Natural killer cell treated with Interleukin-12 subunit alpha and Interleukin-12 subunit beta and Interleukin-15 and Interleukin-18, amount 100 ng/mL, for 72 hours (primary cell): ENCODE measurements at places on chromosomes 6 and 20. TPM values are rescaled to one million over a fixed set of nuclear protein-coding genes. Genes with fewer than 3 reads are reported as not detected.

The LY6G5C gene
- 8.8 TPM for total RNA-seq

DNA sequence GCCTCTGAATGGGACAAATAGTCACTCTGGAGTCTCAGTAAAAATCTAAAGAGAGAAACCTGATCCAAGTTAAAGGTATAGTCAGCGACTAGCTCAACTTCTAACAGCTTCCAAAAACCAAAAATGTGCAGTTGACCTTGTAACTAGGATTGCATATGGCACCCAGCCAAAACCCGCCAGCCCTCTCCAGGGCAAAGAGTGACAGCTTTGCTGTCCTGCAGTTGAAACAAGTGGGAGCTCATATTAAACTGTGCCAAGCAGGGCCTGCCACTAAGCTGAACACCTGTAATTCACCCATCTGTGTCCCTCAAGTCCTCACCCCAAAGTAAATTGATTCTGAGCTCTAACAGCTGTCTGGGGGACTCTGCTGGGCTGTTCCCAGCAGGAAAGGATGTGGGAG, 695.3 kb downstream of the MAFB start:
- DNase-seq, result no peak

DNA sequence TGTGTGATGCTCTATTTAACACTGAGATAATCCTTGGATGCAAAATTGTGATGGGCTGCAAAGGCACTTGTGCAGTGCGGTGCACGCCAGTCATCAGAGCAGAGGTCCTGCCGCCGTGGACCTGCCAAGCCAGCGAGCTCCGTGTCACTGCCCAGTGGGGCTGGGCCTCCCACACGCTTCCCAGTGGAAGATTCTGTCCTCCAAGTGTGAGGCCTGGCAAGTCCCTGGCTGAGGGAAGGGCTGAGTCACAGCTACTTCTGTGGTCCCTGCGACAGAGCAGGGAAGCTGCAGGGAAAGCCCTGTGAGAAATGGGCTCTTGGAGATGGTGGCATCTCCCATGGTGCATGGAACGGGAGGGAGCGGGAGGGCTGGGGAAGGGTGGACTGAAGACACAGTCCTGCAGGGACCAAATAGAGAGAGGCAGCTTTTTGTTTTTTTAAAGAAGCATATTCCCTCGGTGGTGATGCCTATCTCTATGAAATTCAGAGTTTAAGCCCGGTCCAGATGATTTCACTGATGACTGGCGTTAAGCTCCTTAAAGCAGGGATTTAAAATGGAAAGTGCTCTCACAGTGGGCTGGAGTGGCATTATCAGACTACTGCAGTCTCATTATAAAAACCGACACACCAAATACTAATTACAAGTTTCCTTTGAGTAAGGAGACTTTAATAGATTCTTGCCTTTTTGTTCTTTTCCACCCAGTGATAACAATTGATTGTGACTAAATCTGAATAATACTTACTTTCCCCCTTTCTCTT, 413.7 kb downstream of the QKI start:
- DNase-seq, result no peak

DNA sequence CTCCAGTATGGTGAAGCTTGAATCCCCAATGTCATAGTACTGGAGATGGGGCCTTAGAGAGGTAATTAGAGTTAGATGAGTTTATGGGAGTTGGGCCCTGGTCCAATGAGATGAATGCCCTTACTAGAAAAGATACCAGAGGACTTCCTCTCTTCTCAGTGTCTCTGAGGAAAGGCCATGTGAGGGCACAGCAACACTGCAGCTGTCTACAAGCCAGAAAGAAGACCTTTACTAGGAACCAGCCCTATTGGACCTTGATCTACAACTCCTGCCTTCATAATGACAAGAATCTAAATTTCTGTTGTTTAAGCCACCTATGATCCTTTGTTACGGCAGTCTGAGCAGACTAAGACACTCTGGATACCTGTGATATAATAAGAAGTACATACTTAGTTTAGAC, 31.4 kb upstream of the AKAP7 start:
- DNase-seq, result no peak

- DNase-seq, result no peak
These were observed 174.1 kb downstream of the PKHD1 start for GRCh38 chr6:51913265-51913664.

DNA sequence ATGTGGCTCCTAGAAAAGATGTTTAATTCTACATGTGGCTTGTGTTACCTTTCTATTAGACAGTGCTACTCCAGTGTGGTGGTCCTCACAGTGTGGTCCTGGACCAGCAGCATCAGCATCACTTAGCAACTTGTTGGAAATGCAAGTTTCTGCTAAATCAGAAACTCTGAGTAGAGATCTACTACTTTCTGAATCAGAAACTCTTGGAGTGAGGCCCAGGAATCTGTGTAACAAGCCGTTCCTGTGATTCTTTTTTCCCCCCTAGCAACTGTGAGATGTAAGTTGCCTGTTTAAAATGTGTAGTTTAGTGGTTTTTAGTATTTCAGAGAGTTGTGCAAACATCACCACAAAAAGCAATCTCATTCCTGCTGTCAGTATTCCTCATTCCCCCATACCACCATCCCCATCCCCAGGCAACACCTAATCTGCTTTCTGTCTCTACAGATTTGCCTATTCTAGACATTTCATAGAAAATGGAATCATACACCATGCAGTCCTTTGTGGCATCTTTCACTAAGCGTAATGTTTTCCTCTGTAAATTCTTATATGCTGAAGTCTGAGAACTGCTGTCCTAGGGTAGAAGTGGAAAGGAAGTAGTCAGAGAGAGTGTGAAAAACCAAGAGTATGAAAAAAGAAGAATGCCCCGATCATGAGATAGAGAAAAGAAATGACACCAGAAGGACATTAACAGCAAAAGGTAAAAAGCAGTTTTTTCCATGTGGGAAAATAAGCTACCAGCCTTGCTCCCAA, 18.9 kb upstream of the BTBD9 start:
- DNase-seq, result no peak

The NNAT gene
- 0.71 TPM for total RNA-seq

DNA sequence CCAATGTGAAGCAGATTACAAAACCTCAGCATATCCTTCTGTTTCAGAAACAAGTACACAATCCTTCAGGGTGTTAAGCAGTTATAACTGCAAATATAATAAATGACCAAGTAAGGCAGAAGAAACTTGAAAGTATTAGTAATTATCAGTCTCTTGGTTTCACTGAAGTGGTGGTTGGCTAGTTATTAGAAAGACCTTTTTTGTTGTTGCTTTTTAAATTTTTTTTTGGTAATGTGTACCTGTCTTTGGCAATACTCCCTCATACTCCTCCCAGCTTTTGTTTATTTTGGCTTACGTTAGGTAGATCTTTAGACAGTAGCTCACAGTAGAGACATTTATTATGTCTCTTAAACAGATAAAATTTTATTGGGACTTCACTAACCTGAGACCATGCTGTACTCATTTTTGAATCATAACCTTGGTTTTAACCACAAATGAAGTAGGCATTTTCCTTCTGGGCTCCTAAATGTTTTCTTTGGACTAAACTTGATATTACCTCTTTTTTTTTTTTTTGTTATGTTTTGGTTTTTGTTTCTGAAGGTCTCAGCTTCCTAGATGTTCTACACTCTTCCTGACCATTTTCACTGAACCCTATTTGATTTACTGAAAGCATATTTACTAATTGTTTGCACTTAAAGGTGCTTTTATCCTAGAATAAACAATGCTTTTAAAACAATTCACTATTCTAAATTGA, 6.4 kb downstream of the CD2AP start:
- DNase-seq, result no peak

The GPX5 gene
- not detected for total RNA-seq

DNA sequence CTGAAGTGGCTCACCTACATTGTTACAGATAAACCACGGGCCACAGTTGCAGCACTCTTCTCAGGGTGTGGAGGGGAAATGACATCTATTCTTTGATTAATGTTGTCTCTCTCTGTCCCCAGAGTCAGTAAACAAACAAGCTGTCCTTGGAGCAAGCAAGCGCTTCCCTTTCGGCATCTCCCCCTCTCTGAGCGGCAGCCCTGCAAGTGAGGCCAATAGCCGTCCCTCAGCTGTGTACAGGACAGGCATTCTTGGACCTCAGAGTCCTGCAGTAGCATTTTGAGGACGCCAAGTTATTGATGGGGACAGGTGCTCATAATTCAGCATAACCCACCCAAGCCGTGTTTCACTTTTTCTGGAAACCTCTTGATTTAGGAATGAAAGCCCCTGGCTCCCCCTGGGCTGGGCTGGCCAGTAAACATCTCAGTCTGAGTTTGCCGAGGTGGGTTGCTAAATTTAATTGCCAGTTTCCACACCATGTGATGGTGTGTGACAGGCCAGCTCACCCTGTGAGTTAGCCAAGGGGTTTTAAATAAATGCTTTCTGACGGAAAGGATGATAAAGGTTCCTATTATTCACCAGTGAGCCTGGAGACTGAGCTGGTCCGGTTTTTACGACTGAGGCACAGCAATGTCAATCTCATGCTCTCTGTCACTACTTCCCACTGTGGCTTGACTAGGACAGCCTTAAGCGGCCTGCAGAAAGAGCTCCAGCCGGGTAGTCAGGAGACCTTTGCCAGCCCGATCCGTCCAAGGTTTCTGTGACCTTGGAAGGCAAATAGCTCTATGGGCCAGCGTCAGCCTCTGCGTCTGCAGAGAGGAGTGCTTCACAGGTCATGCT, 214.8 kb upstream of the RREB1 start:
- DNase-seq, result no peak

GRCh38 chr6:28743271-28743789, 180.5 kb downstream of the TRIM27 start:
- no peak for DNase-seq

The TNFRSF6B gene
- not detected for total RNA-seq

The RSPH4A gene
- 0.95 TPM for total RNA-seq

The OR2B6 gene
- total RNA-seq, result not detected

DNA sequence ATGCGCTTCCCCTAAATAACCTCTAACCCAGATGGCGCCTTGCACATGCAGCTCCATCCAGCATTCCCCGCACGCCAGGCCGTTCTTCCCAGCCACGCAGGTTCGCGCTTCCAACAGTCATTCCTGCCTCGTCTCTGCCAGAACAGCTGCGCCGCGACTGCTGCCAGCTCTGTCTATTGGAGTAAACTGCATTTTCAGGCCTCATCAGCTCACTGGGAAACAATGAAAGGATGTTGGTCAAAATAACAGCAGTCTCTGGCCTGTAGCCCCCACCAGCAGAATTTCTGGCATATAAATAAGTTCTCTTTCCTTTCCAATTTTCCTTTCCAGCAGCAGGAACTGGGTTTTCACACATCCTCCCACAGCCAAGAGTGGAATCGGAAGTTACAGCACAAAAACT, 14.6 kb downstream of the NRSN1 start:
- no peak for DNase-seq

- no peak for DNase-seq
These were observed 101.0 kb downstream of the LCA5 start for GRCh38 chr6:79436241-79436640.

The BPIFB4 gene
- total RNA-seq, result not detected

- DNase-seq, result no peak
These were observed 430.4 kb downstream of the TBC1D32 start for GRCh38 chr6:120903836-120904235.
